ENCODE measurements at places on chromosomes 12 and 14.

GRCh38 chr14:26124896-26125438, 472.9 kb downstream of the NOVA1 start:
- DNase-seq = no peak

DNA sequence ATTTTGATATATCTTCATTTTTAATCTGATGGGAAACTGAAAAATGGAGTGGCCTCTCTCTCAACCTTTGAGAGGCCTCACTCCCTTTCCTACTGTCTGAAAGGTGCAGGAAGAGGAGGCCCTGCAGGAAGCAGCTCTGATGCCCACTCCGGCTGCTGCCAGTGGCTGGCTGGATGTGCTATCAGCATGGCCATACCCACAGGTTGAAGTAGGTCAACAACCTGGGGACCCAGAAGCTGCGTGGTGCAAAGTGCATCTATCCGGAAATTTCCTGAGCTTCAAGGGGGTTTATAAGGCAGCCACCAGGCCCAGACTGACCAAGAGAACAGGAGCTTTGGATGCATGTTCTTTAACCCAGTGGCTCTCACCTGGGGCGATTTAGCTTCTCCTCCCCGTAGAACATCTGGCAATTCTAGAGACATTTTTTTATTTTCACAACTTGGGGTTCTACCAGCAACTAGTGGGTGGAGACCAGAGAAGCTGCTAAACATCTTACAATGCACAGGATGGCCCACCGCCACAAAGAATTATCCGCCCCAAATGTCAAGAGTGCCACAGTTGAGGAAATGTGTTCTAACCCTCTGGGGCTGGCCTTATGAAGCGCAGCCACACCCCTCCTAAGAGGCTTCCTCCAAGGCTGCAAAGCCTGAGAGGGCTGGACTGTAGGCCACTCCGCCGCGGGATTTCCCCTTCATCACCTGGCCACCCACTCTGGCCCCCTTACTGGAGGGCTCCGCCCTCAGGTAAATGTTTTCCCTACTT, 8.2 kb upstream of the BATF start:
- DNase-seq = peak; percentile 20

- DNase-seq = no peak
Observed at GRCh38 chr12:13478650-13479181, 282.2 kb downstream of the EMP1 start.

DNA sequence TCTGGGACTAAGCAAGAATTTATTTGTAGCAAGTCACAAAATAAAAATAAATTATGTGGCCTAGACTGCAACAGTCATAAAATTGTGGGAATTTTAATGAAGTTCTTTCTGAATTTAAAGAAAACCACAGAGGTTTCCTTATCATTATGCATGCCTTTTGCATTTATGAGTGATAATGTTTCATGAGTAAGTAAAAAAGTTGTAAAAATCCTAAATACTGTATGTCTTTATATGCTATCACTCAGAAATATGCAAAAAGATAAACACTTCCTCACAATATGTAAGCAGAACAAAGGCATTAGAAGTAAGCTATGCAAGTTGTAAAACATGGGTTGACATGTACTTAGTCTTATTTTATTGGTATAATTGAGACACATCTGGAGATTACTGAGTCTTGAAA, 239.4 kb upstream of the PDE3A start:
- DNase-seq = no peak

- no peak for DNase-seq
Observed at GRCh38 chr14:66099451-66099850, 386.7 kb upstream of the CCDC196 start.

DNA sequence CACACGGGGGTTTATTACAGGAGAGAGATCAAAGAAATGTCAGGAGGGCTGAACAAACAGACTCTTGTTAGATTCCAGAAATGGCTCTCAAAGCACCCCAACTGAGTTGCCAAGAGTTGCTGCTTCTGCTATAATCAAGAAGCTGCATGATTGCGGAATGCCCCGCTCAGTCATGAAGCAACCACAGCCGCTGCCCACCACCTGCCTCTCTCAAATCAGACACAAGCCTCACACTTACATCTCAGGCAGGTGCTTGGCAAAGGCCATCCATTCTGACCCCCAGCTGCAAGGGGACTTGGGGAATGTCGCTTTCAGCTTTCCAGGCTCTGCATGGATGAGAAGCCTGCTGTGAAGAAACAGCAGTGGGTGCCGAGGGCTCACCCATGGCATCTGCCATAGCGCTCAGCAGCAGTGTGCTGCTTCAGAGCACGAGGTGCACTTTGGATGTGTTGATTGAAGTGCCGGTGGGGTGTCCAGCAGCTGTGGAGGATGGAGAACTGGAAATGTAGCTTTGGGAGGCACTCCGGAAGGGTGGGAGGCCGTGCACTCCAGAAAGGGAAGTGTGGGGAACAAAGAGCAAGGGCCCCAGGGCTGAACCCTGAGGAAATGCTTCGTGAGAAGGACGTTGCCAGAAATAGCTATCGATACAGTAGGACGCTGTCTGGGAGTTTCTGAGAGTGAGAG, 37.7 kb downstream of the LRRC74A start:
- no peak for DNase-seq

DNA sequence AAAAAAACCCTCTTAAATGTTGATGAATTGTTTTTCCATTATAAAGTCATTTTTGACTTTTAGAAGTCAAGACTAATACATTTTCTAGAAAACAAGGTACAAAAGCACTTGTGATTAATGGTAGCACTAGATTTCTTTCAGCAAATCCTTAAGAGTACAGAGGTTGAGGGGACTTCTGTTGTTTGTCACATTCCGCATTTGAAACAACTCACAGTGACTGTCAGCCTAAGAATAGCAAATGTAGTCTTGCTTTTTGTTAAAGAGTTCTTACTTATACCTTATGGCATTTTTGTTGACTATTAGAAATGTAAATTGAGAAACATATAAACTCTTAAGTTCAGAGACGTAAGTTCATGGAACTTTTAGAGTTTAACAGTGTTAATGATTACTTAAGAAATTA, 16.4 kb downstream of the YARS2 start:
- DNase-seq = no peak

GRCh38 chr14:92760524-92760805, 12.0 kb upstream of the LGMN start:
- DNase-seq = no peak

DNA sequence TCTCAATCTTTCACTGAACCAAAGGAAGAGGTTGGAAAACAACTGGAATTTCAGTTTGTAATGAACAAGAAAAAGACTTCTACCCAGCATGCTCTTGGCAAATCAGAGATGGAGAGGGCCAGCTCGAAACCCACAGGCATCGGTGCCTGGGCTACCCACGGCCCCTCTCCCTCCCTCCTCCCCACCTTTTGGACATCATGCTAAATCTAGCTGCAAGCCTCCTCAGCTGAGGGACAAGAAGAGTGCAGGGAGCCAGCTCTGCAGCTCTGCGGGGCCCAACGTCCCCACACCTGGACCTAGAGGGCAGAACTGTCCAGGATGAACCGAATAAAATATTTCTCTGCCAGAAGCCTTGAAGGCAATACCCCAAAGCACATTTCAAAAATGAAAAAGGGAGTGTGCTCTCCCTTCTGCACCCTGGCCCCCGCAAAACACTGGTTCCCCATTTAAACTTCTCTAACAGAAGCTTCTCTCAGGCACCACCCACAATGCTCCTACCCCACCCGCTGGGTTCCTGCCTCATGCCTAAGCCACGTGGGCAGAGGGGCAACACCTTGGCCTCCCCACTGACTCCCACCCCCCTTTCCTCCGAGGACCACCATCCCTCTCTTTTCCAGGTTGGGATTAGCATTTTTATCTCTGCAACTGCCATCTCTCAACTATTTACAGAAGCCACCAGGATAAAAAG, 8.2 kb downstream of the CAMKK2 start:
- no peak for DNase-seq

DNA sequence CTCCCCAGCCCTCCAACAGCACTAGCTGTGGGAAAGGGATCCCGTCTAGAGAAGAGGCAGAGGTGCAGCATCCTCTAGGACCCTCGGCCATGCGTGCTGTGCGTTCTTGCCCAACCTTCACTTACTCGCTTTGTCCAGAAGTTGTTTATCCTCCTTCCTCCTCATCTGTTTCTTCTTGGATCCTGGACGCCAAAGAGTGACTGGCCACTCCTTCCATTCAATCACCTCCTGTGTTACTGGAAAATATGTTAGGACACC, 140.5 kb downstream of the ZFP36L1 start:
- DNase-seq = no peak

DNA sequence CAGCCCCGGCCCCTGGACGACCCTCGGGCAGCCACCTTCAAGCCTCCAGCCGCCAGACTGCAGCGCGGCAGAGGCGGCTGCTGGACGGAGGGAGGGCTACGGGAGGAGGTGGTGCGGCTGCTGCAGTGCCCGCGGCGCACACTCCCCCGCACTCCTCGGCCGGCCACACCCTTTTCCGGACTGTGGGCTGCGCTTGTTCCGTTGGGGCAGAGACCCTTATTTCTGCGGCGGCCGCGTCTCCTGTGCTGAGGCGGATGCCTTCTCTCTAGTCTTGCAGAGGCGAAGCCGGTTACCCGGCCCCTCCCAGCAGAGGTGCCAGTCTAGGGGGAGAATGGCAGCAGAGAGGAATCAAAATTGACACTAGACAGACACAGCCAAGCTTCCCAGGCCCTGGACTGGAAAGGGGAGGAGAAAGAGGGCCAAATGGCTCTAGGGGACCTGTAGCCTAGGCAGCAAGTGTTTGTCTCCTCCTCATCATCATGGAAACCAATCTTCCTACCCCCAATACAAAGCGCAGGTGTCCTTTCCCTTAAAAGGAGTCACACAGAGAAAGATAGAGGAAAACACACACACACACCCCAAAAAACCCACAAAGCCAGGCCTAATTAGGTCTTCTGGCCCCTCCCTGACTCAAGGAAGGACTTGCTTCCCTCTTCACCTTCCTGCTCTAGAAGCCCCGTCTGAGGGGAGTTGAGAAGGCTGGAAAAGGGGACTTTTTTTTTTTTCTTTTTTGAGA, 1.3 kb downstream of the ESYT1 start:
- DNase-seq = peak; percentile 76

- no peak for DNase-seq
Observed at GRCh38 chr14:40414386-40414785, 982.2 kb upstream of the FBXO33 start.

GRCh38 chr14:74601982-74602381, 10.1 kb downstream of the LTBP2 start:
- no peak for DNase-seq

DNA sequence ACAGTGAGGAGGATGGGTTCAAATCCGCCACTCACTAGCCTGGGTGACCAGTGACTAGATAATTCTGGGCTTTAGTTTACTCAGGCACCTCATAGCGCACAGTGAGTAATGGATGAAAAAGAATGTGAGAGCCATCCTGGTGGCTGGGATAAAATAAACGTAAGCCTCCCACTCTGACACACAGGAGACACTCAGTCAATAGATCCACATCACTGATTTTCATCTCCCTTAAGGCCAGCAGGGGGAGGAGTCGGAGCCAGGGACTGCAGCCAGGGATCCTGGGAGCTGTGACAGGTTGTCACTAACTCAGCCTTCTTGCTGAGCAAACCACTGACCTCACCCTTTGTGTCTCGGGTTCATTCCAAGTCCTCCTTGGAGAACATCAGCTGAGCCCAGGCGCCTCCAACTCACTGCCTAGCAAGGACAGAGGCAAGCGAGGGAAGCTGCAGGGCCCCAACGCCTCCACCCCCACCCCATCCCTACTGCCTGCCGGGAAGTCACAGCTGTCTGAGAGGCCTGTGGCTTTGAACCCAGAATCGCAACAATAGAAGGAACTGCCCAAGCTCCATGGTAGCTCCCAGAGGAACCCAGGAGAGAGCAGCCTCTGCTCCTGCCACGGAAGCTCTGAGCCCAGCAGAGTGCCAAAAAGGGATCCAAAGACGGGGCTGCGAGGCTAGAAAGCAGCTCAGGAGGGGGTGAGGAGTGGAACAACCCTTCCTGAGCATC, 30.7 kb downstream of the PXN start:
- DNase-seq = no peak

DNA sequence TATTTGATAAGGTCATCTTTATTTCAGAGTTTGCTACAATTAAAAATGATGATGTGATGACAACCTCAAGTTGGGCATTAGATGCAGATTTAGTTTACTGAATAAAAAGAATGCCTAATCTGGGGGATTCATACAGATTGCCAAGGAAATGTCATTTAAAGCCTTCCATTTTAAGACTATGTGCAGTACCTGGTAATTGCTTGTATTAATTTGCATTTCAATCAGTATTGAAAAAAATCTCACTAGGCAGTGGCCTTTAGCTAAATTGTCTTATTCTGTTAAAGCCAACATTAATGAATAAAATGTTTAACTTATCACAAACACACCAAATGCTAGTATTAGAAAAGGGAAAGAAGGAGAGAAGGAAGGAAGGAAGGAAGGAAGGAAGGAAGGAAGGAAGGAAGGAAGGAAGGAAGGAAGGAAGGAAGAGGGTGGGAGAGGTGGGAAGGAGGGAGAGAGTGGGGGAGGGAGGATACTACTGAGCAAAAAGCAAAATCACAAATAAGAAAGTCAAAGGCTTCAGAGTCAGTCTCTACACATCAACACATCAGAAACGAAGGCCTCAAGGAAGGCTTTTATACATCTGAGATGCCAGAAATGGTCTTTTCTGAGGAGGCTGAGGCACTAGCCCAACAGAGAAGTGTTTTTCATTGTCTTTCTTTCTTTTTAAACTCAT, 271.1 kb upstream of the CLEC14A start:
- DNase-seq = no peak

DNA sequence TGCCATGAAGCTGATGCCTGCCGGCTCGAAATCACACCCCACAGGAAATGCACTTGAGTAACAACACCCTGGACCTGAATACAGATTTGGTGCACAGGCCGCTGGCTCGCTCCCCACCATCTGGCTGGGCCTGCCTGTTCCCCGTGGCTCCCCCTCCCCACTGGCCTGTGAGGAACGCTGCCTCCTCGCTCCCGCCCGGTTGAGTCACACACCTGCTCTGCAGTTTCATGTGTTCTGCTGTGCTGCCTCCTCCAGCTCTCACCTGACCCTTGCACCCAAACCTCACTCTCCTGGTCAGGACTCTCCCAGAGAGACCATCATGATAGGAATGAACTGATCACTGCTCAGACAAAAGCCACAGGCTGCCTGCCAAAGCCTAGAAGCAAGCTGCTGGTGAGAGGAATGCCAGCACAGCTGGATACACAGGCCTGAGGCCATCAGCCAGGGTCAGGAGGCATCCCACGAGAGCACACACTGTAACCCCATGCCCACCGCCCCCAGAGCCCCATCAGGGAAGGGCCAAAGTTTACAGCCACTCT, 3.8 kb upstream of the SIVA1 start:
- DNase-seq = no peak

DNA sequence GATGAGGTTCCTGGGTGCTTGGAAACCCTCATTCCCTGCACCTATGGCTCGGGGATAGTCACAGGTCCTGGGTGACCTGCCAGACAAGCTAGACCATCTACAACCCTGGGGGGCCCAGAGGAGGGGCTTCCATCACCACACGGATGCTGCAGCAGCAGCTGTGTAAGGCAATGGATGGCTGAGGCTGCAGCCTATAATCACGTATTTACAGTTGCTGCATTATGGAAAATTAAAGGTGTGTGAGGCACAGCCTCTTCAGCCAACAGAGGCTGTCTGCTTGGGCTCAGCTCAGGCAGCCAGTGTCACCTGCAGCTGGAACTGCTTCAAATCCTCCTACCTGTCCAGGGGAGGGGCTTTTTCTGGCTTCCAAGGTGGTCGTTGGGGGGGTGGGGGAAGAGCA, 268.1 kb downstream of the CACNA1C start:
- no peak for DNase-seq

GRCh38 chr12:66903782-66904396, 225.0 kb upstream of the GRIP1 start:
- DNase-seq = no peak

- no peak for DNase-seq
Observed at GRCh38 chr12:104643819-104644669, 187.3 kb downstream of the CHST11 start.

GRCh38 chr14:51616724-51617409, 34.8 kb upstream of the FRMD6 start:
- DNase-seq = no peak

All from activated effector memory CD4-positive, alpha-beta T cell treated with Interleukin-2 at 50 U/mL for 16 hours (primary cell).